ENCODE measurements at places on chromosomes 4 and X.

- DNase-seq = no peak
Measured at GRCh38 chr4:156971676-156972378, at the start of gene PDGFC. Gene PDGFC (minus strand): TSS chr4:156971799. CDS start chr4:156970903, 896 bp downstream.

DNA sequence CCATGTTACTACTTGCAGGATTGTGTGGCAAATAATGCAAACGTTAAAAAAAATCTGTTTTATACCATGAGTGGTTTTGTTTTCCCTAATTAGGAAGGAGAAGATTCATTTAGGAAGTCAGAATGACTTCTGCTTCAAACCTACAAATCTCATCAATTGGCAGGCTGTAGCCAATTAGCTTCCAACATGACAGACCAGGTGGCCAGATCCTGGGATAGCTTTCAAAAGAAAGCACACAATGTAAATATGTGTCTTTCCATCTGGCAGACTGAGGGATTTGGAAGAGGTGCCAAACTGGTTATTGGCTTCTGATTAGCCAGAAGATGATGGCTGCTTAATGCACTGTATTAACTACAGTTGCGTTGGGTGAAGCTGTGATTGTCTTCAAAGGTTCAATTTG lies 432.8 kb downstream of the ANKRD50 start:
- no peak for DNase-seq

DNA sequence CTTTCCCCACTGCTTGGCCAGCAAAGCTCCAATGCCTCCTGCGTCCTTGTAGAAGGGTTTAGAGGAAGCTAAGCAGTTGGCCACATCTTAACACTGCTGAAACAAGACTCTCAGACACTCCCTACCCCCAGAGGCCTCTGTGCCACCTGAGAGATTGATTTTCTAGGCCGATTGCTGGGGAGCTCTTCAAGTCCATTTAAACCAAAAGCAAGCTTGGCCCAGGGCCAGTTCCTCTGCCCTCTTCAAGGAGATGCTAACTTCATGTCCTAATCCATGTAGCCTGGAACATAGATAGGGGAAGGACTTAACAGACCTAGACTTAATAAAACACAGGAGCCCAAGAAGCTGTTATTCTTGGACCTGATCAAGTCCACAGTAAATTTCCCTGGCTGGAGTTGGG lies 27.2 kb upstream of the FMR1NB start:
- DNase-seq = no peak

DNA sequence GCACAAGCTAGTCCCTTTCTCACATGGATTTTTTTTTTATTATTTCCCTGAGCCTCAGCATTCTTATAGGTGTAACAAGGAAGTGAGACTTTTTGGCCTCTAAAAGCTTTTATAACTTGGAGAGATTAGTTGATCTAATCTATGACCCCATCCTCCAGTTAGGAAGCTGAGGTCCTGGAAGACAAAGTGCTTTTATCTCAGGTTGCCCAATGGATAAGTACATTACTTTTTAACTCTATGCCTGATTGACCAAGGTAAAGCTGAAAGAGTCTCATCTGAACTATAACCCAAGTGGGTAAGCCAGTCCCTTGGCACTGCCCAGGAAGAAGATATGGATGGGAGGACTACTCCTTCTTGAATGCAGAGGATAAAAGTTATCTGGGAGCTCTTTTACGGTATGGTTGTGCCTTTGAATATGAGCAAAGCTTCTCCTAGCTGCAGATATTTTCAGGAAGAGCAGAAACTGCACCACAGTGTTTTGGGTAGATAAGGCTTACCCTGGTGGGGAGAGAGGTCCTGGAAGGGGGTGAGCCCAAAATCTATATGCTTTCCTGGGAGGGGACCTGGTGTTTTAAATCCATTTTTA lies 40.2 kb downstream of the VSIG4 start:
- no peak for DNase-seq

DNA sequence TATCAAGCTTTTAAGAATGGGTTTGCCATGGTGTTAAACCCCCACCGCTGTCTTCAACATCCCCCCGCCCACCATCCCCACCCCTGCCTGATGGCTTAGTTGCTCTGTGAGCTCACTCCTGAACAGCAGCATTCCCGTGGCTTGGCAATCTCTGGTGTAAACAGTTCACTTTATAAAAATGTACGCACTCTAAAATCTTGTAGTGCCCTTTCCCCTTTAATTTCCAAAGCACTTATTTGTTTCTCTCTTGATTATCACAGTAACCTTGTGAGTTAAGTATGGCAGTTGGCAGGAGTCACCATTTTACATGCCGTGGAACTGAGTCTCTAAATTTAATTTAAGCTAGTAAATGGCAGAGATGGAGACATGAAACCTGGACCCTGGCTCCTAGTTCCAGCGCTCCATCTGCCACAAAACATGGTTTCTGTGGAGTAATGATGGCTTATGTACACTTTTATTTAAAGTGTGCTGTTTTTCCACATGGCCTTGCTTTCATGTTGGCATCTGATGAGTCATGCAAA lies 123.1 kb downstream of the AFF1 start:
- no peak for DNase-seq

GRCh38 chrX:153900831-153901752 lies 3.4 kb upstream of the AVPR2 start:
- peak; percentile 75 for DNase-seq

- no peak for DNase-seq
Measured at GRCh38 chr4:104766676-104767075, 272.0 kb upstream of the CXXC4 start.

- DNase-seq = peak; percentile 74
Measured at GRCh38 chr4:116358633-116359222, 726.6 kb downstream of the TRAM1L1 start.

DNA sequence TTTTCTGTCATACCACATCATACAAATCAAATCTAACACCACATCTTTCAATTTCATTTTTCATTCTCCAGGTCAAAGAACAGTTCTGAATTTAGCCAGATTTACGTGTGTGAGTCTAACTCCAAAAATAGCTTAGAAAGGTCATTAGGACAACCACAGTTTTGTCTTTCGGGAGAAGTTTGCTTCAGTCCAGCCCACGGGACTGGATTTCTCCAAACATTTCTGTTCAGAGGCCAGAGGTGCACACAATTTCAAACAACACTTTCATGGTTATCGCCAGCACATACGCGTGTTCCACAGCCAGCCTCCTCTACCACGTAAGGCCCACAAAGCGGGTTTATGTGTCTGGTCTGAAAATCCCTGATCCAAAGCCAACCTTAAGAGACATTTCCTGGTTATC lies 65.9 kb downstream of the VEGFC start:
- DNase-seq = no peak

DNA sequence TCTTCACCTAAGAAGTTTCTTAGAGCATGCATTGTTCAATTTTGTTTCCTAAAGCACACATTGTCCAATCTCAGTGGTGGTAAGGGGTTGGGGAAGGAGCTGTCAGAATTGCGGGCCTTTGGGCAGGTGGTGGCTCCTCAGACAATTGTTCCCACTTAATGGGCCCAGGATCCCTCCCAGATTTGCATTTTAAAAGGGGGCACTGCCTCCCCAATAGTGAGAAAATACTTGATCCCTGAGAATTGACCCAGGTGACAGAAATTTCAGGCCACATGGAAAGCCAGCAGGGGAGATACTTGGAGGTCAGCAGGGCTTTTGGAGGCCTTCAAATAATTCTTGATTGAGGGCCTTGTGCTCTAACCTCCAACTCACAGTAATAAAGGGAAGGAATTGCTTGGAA lies 217.1 kb downstream of the ZNF674 start:
- DNase-seq = no peak

GRCh38 chrX:110944311-110944750 lies 148.7 kb upstream of the CHRDL1 start:
- no peak for DNase-seq

- DNase-seq = peak; percentile 95
Measured at GRCh38 chr4:119735165-119735651, 106.6 kb upstream of the PDE5A start.

DNA sequence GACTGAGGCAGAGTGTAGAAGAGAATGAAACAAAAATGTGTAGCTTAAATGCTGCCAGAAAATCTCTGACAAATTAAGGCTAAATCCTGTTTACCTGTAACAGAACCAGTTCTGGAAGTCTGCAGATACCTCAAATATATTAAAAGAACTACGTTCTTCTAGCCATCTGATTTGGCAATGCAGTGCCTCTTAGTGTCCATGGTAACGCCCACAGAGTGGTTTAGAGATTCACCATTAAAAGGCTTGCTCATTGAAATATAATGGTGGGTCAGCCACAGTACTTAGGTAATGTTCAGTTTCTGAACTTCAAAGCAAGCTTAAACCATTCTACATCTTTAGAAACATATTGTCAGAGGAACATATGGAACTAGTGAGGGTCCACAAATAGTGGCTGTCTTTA lies 23.2 kb upstream of the LUZP4 start:
- no peak for DNase-seq

GRCh38 chr4:99151995-99152394 lies 7.9 kb upstream of the ADH4 start:
- no peak for DNase-seq

- DNase-seq = no peak
Measured at GRCh38 chrX:29487714-29488113, 727.6 kb upstream of the MAGEB2 start.

- DNase-seq = no peak
Measured at GRCh38 chrX:13536551-13536950, 32.9 kb upstream of the EGFL6 start.

- no peak for DNase-seq
Measured at GRCh38 chrX:150575419-150575814, 7.0 kb downstream of the MTM1 start.

DNA sequence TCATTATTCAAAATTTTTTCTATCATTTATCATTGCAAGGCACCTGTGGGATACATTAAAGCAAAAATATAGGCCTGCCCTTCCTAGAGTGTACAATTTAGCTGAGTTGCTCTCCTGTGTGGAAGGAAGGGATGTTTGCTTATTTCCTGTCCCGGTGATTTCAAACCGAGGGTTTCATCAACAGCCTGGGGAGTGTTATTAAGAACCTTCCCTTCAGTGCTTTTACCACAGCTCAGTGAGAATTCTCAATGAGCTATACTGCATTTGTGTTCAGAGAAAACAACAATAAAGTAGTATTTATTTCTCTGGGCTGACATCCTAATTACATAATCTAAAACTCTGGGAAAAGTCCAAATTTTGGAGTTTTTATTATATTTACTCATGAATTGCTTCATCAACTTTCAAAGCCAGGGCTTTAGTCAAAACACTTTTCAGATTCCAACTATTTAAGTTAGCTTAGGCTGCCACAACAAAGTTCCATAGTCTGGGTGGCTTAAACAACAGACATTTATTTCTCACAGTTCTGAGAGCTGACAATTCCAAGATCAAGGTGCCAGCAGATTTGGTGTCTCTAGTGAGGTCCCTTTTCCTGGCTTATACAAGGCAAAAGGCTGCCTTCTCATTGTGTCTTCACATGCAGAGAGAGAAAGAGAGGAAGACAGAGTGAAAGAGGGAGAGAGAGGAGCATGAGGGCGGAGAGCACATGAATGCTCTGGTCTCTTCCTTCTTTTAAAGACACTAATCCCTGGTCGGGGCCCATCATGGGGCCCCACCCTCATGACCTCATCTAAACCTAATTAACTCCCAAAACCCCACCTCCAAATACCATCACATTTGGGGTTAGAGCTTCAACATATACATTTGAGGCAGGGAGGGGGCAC lies 62.6 kb downstream of the MMRN1 start:
- DNase-seq = no peak

DNA sequence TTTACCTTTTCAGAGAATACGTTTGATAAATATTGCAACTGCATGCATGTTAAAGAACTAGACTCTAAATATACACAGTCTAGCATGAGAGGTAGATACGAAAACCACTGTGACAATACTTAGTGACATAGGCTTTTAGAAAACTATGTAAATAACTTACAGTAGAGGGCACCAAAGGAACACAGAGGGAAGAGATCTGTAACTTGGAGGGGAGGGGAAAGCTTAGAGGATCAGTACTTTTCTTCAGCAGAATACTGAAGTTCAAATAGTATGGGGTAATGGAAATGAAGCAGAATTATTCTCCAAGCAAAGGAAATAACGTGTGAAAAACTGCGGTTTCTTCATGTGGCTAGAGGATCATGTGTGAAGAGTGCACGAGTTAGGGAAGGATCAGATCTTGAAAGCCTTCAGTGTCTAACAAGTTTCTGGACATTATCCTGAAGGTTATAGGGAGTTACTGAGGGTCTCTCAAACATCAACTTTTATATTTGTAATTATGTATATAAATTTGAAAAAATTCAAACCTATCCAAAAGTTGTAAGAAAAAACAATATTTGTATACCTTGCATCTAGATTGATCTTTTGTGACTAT lies 264.3 kb downstream of the NPFFR2 start:
- DNase-seq = peak; percentile 31

- DNase-seq = no peak
Measured at GRCh38 chrX:39688576-39689375, 409.0 kb downstream of the BCOR start.

DNA sequence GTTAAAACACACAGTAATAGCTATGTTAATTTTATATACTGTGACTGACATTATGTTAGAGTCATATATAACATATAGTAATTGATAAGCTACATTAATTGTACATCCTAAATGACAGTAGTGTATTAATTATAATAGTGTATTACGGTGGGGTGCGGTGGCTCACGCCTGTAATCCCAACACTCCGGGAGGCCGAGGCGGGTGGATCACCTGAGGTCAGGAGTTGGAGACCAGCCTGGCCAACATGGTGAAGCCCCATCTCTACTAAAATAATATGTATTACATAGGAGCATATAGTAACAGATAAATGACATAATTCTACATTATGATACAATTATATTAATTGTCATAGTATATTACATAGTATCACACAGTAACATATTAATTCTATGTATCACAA lies 12.2 kb downstream of the ASMTL start:
- DNase-seq = no peak

DNA sequence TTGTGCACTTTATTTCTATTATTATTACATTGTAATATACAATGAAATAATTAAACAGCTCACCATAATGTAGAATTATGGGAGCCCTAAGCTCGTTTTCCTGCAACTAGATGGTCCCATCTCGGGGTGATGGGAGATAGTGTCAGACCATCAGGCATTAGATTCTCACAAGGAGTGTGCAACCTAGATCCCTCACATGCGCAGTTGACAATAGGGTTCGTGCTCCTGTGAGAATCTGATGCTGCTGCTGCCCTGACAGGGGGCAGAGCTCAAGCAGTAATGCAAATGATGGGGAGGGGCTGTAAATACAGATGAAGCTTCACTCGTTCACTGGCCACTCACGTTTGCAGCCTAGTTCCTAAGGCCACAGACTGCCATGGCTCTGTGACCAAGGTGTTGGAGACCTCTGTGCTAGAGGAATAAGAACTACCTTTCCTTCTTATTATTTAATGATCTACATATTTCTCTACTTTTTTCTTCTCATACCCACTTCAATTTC lies 492.9 kb upstream of the INTU start:
- no peak for DNase-seq

DNA sequence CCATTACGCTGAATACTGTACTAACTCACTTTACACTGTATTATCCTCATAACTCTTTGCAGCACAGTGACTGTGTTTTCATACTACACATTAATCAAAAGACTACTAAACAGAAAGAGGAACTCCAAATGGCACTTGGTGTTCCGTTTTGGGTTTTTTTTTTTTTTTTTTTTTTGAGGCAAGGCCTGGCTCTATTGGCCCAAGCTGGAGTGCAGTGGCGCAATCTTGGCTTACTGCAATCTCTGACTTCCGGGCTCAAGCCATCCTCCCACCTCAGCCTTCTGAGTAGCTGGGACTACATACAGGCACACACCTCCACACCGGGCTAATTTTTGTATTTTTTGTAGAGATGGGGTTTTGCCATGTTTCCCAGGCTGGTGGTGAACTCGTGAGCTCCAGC lies 10.7 kb downstream of the KLHL8 start:
- no peak for DNase-seq
